ENCODE measurements at places on chromosomes 1 and 21.

- no peak for DNase-seq
Observed at GRCh38 chr1:15406614-15407559, 2.8 kb upstream of the EFHD2 start.

- DNase-seq = no peak
Observed at GRCh38 chr1:111833334-111833733, 77.6 kb downstream of the DDX20 start.

DNA sequence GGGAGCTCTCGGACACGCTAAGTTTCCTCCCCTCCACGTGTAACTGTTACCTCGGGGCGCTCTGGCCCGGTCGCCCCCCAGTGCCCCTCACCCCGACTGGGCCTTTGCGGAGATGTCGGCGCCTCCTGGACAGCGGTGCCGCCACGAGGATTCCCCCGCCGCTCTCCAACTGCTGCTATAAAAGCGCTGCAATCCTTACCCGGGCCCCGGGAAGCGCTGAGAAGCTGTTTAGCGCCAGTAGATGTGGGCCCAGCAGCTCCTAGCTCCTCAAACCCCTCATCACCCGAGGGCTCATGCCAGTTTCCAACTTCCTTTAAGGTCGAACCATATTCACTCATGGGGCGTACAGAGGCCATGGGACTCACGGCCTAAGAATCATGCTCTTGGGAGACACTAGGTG, 361 bp upstream of the LMX1A start:
- DNase-seq = no peak

DNA sequence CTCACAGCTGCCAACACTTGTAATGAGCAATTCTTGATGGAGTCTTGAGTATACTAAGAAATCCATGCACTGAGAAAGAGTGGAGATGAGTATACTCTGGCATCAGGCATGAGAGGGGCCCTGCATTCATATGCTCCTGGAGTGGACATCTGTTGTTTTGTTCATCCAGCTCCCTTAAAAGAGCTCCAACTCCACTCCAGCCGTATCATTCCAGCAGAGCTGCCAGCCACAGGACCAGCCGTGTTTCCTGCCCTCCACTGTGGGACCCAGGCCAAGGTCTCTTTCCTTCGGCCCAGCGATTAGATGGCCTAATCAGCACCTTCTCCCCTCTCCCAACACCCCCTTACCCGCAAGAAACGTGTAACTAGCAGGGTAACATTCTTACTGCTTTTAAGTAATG, 144.5 kb downstream of the OMA1 start:
- no peak for DNase-seq

DNA sequence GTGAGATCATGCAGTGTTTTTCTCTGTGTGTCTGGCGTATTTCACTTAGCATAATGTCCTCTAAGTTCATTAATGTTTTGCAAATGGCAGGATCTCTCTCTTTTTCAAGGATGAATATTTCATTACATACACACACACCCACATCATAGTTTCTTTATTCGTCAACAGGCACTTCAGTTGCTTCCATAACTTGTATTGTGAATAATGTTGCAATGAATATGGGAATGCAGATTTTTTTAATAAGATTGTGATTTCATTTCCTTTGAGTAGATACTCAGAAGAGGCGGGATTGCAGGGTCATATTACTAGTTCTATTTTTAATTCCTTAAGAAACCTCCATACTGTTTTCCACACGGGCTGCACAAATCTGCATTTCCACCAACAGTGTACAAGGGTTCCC, 134.0 kb downstream of the CLEC20A start:
- no peak for DNase-seq

DNA sequence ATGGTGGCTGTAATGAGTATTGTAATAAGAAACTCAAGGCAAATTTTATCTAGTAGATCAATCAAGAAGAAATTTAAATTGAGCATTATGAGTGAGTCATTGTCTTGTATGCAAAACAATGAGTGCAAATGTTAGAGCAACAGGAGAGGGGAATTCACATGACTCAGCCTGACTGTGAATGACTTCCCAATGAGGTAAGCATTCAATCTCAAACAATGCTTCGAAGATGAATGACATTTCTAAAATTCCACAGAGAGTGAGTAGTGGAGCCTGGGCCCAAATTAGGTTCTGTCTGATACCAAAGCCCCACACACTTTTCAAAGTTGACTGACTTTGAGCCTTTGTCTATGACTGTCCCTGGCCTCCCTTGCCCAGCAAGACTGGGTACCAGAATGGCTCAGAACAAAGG, 738.0 kb downstream of the PTPRU start:
- no peak for DNase-seq

GRCh38 chr1:24222008-24222605, 35.0 kb upstream of the IFNLR1 start:
- DNase-seq = no peak

DNA sequence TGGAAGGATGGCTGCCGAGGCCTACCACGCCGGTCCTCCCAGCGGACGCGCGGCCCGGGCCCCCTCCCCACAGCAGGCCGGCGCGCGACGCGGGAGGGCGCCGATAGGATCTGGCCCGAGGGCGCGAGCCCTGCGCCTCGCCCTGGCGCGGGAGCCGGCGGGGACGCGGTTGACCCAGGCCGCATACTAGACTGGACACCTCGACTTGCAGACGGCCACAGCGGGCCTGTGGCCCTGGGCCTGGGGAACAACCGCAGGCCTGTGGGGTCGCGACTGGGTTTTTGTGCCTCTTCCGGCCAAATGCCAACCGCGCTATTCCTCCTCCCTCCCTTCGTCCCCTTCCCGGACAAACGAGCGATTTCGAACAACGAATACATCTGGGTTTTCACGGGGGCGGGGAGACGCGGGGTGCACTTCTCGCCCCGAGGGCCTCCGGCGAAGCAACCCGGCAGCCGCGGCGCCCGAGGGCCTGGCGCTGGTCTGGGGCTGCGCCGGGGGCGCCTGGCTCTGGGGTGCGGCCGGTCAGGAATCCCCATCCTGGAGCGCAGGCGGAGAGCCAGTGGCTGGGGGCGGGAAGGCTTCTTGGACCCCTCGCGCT, 2.4 kb downstream of the NHLH2 start:
- no peak for DNase-seq

- no peak for DNase-seq
Observed at GRCh38 chr1:67647036-67647798, 37.8 kb upstream of the GADD45A start.
